Non-pigmented ciliary epithelial cell (primary cell): ENCODE measurements at places on chromosomes 11 and 22.

DNA sequence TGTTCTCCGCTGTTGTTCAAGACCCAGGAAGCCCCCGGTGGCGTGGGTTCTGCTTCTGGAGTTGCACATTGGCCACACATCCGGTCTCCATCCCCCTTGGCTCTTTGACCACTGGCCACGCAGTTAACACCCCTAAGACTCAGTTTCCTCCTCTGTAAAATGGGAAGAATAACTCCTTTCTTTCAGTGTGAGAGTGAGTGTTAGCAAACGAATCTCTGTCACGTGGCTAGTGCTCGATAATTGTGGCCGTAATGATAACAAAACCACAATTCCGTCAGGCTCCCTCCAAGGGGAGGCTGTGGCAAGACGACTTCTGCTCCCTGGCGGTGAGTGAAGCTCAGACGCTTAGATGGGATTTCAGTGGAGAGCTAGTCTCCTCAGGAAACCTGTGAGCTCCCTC, 315.2 kb upstream of the B3GAT1 start:
- DNase-seq = no peak

DNA sequence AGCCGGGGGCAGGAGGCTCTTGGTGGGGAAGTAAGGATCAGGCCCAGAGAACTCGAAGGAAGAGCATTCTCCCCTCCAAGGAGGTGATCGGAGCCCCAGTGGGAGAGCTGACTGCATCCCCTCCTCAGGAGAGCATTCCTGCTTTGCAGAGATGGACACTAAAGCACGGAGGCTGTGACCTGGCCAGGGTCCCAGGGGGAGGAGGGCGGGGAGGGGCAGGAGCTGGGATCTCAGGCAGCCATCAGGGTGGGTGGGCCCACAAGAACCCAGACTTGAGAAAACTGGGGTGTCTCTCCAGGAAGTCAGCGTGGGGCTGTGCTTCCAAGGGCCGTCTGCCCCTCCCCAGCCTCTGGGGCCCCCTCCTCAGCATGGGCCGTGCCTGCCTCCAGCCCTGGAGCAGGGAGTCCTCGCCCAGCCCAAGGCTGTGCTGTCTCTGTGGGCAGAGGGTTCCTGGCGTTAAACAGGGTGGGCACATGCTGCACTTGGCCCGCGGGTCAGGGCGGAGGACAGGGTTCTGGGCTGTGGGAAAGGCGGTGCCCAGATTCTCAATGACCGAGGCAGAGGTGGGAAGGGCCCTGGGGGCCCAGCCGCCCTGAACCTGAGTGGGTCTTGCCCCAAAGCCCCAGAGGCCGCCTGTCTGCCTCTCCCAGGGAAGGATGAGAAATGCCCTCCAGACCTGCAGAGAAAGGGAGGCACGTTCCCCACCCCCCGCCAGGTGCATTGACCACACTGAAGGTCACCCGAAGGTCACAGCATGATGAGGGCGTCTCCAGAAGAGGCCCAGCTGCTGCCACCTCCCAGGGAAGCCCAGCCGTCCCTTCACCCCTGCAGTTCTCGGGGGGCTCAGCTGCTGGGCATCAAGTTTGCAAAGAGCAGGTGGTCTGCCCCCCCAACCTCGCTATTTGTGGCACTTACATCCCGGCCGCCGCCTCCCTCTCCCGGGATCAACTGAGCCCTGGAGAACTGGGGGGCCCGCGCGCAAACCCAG, 643 bp downstream of the CEND1 start:
- no peak for DNase-seq

- DNase-seq = no peak
These were observed 216.4 kb upstream of the PDGFD start for GRCh38 chr11:104380358-104380757.

GRCh38 chr22:38870791-38871359, 1.1 kb downstream of the CBX6 start:
- no peak for DNase-seq

DNA sequence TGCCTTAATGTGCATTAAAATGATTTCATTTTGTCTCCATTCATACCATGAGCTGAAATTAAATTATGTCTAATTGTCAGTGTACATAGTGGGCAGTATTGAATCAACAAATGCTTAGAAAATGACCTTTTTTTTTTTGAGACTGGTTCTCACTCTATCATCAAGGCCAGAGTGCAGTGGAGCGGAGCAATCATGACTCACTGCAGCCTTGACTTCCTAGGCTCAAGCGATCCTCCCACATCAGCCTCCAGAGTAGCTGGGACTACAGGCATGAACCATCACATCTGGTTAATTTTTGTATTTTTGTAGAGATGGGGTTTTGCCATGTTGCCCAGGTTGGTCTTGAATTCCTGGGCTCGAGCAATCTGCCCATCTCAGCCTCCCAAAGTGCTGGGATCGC, 117.0 kb upstream of the BLID start:
- DNase-seq = no peak

DNA sequence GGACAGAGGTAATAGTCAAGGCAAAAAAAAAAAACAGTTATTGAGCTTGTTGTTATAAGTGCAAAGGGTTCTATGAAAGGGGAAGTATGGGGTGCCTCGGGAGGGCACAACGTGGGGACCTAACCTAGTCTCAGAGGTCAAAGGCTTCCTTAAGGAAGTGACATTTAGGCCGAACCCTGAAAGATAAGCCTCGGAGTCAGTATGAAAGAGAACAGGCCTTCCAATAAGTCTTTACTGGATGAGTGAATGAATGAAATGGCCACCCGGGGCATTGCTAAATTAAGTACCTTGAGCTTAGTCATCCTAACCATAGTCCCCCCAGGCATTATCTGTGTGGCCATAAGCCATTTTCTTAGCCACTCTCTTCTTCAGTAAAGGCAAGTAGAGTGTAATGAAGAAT, 19.7 kb downstream of the FLI1 start:
- DNase-seq = no peak

GRCh38 chr11:73565804-73566203, 32.1 kb downstream of the FAM168A start:
- DNase-seq = no peak
